ENCODE measurements at places on chromosomes 4 and X. TPM values are rescaled to one million over a fixed set of nuclear protein-coding genes. Genes with fewer than 3 reads are reported as not detected.

SHOX gene
- not detected for total RNA-seq

FGG gene
- total RNA-seq = 4.9 TPM

ATXN3L gene
- not detected for total RNA-seq

AMTN gene
- total RNA-seq = not detected

ARAP2 gene
- 41.2 TPM for total RNA-seq

BCORL1 gene
- 12.6 TPM for total RNA-seq

KLHL5 gene
- total RNA-seq = 18.6 TPM

KCND1 gene
- 3.7 TPM for total RNA-seq

DGKK gene
- not detected for total RNA-seq

CXCL1 gene
- not detected for total RNA-seq

SMIM9 gene
- not detected for total RNA-seq

PGAM4 gene
- total RNA-seq = not detected

EXOC1L gene
- total RNA-seq = not detected

PABPC1L2A gene
- not detected for total RNA-seq

MTTP gene
- 0.75 TPM for total RNA-seq

PSAPL1 gene
- not detected for total RNA-seq

CXorf49 gene
- total RNA-seq = not detected

MAGEA12 gene
- total RNA-seq = 0.13 TPM

CXorf49B gene
- not detected for total RNA-seq

CT45A10 gene
- not detected for total RNA-seq

CT45A3 gene
- total RNA-seq = not detected

SLC10A3 gene
- 31.3 TPM for total RNA-seq

CENPU gene
- total RNA-seq = 1.5 TPM
